Fibroblast of skin of right quadriceps (primary cell): ENCODE measurements at places on chromosomes 4 and X.

DNA sequence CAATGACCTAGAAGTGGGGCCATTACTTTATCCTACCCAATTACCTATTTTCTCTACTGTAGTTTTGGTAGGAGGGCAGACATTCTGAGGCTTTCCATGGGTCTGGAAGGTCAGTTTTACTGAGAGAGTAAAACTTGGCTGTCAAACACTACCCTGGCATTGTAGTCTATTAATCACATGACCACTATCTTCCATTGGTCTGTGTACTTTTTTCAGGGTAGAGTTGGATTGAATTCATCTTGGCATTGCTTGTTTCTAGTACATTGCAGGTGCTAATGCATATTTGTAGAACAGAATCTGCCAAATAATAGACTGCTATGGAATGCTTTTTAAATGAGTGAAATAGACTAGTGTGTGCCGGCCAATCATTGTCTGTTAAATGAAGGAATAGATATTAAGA is 271.9 kb downstream of the STIM2 start:
- DNase-seq, result no peak

- peak; percentile 98 for DNase-seq
Observed at GRCh38 chrX:150200820-150201287, 162.3 kb upstream of the MAMLD1 start.

GRCh38 chr4:172245516-172245915 is 432.3 kb downstream of the GALNTL6 start:
- DNase-seq, result peak; percentile 7

- DNase-seq, result no peak
Observed at GRCh38 chr4:155878611-155879010, 12.5 kb upstream of the ASIC5 start.

DNA sequence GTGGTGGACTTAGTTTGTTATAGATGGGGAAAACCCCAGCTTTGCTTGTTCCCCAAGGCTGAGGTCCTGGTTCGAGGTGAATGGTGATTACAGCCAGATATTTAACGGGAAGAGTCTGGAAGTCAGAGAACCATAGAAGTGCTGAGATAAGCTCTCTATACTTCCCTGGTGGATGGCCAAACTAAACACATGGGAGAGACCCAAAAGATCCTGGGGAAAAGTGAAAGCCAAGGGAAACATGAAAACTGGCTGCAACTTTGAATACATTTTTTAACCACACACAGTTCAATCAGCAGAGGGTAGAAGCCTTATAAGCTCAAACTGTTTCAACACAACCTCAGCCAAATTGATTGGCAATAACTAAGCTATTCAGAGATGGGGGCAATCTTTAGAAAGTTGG is 29.3 kb upstream of the SRPX start:
- DNase-seq, result no peak

- no peak for DNase-seq
Observed at GRCh38 chr4:146333895-146334262, 119.5 kb downstream of the REELD1 start.

GRCh38 chr4:24930151-24930550 is 17.3 kb upstream of the CCDC149 start:
- no peak for DNase-seq

DNA sequence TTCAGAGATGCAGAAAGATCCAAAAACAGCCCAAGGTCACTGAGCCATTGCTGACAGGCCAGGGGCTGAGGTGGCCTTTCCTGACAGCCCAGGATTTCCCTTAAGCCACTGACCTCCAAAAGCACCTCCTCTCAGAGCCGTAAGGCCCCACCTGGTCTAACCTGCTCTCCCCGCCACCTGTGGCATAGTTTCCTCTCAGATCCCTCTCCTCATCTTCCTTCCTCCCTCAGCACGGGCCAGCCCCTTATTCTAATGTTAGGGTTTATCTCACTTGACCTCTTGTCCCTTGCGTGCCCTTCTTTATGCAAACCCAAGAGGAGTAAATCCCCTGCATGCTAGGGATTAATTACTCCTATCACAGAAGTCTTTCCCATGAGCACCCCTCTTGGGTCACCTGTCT is 113.0 kb downstream of the RBM47 start:
- no peak for DNase-seq

GRCh38 chr4:23485801-23486200 is 404.0 kb downstream of the PPARGC1A start:
- no peak for DNase-seq

- no peak for DNase-seq
Observed at GRCh38 chrX:13791559-13791958, 25.3 kb downstream of the GPM6B start.

DNA sequence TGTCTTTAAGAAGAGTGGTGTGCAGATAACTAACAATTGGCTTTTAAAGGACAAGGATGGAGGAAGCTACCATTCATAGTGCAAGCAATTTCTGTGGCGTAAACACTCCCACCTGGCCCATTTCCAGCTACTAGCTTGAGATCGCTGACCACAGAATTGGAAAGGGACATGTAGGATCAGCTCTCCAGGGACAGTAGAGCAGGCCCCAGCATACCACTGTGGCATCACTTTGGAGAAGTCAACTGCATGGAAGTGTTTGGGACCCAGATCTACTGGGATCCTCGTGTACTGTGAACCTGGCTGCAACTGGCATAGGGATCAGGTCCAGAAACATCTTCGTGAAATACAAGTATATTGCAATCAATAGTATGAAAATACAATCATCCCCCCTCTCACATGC is 515.0 kb downstream of the INPP4B start:
- DNase-seq, result no peak

- no peak for DNase-seq
Observed at GRCh38 chrX:3592184-3592583, 121.3 kb downstream of the PRKX start.

- no peak for DNase-seq
Observed at GRCh38 chr4:8282134-8282641, 12.6 kb downstream of the HTRA3 start.

DNA sequence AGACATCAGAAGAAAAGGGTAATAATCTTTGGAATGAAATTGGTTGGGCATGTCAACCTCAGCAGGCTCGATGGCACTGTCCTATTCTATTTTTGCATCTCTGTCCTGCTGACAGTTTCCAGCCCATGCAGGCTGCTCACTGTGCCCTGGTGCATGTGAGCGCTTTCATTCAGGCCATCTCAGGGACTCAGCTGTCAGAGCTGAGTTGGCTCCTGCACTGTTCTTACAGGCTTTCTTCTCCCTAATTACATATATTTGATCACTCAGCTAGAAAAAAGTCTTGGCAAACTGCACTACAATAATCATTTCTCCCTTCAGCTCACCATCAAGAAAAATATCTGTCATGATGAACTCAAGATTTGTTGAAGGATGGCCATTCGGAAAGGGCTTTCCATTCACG is 84.7 kb downstream of the RASL11B start:
- no peak for DNase-seq

GRCh38 chr4:178306565-178306964 is 864.3 kb upstream of the AGA start:
- DNase-seq, result peak; percentile 51

GRCh38 chrX:7574325-7574724 is 268.6 kb upstream of the VCX start:
- DNase-seq, result peak; percentile 1

DNA sequence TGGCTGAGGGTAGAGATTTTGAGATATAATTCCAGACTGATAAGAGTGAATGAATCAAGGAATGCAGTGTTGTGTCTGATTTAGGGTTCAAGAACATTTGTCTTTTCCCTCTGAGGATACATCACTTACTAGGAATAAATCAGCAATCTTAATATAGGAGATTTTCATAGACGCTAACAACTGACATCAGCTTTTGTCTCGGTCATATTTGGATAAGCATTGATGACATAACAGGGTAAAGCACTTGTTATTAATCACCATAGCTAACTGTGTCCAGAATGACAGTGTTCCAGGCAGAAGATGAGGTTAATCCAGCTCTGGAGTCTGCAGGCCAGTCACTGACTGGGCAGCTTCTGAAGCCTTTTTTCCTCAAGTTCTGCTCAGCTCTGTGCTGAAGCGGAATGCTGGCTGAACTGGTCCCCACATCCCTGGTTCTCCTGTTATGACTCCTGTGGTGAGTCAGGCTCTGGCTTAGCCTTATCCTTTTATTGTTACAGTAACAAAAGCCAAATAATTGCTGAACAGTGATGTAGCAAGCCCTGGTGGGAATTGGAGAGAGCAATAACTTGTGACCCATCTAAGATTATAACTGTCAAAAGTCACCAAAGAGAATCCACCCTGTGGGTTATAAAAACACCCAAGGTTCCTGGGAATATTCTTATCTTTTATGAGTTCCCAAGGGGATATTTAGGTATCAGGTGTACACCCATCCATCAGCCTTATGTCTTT is 41.8 kb downstream of the FNIP2 start:
- DNase-seq, result peak; percentile 95

- no peak for DNase-seq
Observed at GRCh38 chr4:25361253-25361652, 15.8 kb upstream of the ANAPC4 start.

DNA sequence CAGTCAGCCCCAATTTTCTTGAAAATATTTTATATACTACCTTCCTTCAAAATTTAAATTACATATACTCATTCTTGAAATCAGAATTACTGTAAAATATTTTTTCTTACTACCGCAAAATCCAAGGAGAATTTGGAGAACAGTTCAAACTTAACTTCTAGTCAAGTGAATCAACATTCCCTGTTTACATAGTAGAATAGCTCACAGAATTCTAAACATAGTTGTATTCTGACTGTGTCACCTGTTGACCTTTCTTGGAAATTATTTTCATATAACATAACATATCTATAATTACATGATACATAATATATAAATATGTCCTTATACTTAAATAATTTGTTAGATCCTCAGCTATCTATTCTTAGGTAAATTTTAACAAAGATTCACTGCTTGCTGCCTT is 31.0 kb upstream of the FGF5 start:
- peak; percentile 77 for DNase-seq
